T-helper 2 cell (primary cell): ENCODE measurements at places on chromosomes 4 and X.

- no peak for DNase-seq
These were observed 197.2 kb upstream of the VCX3A start for GRCh38 chrX:6732101-6732500.

- DNase-seq: no peak
These were observed 101.3 kb upstream of the MAGEB16 start for GRCh38 chrX:35696760-35697234.

DNA sequence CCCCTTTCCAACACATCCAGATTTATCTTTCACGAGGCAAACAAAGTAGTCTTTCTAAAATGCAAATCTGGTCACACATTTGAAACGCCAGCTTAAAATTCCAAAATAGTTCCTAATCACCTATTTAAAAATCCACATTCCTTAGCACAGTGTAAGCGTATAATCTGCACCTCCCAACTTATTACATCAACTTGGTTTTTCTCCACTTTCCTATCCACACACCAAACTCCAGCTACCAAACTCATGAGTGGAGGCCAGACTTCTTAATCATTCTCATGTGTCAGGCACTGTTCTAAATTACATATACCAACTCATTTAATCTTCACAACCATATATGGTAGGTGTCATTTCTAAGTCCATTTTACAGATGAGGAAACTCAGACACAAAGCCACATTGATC lies 33.8 kb downstream of the ENOX2 start:
- DNase-seq: no peak

- DNase-seq: no peak
These were observed 378.5 kb downstream of the FAT4 start for GRCh38 chr4:125693228-125693627.

DNA sequence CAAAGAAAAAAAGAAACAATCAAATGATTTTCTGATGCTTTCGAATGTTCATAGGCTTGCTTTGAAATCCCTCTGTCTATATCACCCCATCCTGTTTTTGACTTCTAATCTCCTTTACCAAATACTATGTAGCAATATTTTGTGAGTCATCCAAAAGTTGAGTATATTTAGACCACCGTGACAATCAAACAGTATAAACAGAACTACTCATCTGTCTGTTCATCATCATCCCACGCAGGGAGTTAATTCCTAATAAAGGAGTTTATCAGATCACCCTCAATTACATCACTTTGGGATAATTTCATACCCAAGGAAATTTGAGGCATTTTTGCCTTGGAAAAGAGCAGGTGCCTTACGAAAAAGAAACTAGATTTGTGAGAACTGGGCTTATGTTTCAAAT lies 212.9 kb downstream of the CBR4 start:
- no peak for DNase-seq

- no peak for DNase-seq
These were observed 10.5 kb downstream of the TEX13B start for GRCh38 chrX:107971636-107972035.

DNA sequence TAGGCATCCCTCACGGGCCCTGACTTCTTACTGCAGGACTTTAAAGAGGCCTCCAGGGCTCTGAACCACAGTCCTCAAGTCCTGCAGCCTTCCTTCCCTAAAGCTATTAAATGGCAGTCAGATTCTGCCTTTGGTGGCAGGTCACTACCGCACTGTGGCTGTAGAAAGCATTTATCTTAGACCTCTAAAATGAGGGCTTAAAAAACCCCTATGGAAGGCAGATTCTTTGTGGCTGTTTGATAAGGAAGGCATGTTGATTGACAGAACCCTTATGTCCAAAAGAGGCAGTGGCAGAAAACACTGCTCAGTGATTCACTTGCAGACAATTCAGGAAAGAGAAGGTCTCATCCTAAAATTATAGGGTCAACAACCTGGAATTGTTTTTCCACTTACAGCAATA lies 79.2 kb downstream of the FBXL5 start:
- no peak for DNase-seq

DNA sequence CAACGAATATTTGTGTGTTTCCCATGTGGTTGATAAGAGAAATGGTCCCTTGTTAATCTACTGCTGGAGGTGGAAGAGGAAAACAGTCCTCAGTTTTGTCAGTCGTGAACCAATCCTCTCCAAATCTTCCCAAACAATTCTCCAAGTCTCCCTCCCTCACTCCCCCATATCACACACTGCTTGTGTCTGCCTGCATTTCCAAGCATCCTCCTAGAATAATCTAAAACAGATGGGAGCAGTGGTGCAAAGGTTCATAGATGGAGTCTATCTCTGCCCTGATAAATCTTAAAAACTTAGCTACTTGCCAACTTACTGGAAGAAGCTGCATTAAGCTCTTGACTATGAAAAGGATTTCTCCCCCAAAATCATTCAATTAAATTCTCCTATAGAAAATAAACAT lies 43.7 kb upstream of the SH3KBP1 start:
- no peak for DNase-seq

DNA sequence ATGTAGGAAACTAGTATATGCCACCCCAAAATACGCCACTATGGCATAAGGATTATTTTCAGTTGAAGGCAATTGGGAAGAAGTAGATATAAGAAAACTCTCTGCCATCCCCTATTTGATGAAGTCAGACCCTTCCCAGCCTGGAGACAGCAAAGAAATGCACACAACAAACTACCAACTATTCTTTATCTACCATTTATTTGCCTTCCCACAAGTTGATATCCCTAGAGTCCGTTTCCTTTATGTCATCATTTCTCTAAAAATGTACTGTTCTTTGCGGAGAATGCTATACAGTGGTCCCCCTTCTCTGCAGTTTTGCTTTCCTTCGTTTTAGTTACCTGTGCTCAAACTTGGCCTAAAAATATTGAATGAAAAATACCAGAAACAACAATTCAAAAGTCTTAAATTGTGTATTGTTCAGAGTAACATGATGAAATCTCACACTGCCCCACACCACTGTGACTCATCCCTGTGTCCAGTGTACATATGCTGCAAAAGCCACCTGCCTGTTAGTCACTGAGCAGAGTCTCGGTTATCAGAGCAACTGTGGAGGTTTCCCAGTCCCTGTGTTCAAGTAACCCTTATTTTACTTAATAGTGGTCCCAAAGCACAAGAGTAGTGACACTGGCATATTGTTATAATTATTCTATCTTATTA lies 152.3 kb downstream of the WDFY3 start:
- no peak for DNase-seq

DNA sequence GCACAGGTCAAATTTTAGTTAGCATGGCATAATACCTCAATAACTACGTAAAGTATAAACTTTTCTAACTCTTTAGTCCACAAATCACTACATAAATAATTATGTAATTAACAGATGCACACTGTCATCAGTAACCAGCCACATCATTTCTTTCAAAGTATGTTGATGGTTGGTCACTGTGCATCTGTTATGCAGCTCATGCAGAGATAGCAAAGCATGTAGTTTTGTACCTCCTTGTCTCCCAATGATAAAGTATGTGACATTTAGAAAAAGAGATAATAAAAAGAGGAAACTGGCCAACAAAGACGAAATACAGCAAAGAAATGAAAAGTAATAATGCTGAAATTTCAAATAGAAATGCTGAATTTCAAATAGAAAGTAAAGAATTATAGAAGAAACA lies 2.9 kb downstream of the LAMTOR3 start:
- no peak for DNase-seq

DNA sequence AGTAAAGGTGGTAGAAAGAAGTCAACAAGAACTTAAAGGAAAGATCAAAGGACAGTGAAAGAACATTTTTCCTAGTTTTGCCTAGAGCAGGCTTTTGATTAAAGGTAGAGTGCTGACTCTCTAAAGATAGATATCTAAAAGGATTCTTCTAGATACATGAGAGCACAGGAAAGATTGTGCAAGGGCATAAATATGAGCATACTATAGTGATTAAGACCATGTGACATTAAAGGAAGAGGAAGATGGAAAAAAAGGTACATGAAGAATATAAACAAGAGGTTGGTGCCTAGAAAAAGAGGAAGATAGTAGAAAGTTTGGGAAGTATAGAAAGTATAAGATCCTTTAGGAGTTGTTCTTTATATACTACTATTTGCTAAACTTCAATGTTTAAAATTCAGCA lies 26.1 kb upstream of the TET2 start:
- no peak for DNase-seq

- DNase-seq: no peak
These were observed 187.0 kb upstream of the PPARGC1A start for GRCh38 chr4:24076811-24077210.

- DNase-seq: no peak
These were observed 20.4 kb upstream of the SEPSECS start for GRCh38 chr4:25180524-25181131.

DNA sequence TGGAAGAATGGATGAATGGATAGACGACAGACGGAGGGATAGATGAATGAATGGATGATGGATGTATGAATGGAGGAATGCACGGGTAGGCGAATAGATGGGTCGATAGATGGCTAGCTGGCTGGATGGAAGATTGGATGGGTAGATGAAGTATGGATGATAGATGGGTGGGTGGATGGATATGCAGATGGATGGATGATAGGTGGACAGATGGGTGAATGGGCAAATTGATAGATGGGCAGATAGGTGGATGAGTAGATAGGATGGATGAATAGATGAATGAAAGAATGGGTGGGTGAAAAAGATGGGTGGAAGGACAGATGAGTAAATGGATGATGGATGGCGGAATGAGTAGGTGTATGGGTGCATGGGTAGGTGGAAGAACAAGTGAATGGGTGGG lies 57.3 kb downstream of the EVC2 start:
- no peak for DNase-seq
